GM04504 (cell line): ENCODE measurements at places on chromosomes 5 and 9.

- no peak for DNase-seq
Observed at GRCh38 chr5:127700237-127700766, 2.9 kb upstream of the CCDC192 start.

DNA sequence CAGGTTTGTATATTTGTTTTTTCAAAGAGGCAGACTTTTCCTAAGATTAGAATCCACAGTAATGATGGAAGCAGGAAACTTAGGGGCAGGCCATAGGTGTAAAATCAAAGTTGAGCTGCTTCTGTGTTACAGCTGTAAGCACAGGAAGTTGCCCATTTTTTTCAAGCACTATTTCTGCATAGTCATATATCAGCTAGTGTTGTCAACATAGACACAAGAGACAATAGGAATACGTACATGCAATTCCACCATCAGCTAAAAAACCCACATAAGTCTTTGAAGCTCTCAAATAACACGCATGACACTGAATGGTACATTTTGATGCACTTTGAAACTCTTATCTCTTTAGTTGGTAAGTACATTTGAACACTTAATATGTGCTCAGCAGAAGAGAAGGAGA is 20.2 kb upstream of the SMIM15 start:
- no peak for DNase-seq

DNA sequence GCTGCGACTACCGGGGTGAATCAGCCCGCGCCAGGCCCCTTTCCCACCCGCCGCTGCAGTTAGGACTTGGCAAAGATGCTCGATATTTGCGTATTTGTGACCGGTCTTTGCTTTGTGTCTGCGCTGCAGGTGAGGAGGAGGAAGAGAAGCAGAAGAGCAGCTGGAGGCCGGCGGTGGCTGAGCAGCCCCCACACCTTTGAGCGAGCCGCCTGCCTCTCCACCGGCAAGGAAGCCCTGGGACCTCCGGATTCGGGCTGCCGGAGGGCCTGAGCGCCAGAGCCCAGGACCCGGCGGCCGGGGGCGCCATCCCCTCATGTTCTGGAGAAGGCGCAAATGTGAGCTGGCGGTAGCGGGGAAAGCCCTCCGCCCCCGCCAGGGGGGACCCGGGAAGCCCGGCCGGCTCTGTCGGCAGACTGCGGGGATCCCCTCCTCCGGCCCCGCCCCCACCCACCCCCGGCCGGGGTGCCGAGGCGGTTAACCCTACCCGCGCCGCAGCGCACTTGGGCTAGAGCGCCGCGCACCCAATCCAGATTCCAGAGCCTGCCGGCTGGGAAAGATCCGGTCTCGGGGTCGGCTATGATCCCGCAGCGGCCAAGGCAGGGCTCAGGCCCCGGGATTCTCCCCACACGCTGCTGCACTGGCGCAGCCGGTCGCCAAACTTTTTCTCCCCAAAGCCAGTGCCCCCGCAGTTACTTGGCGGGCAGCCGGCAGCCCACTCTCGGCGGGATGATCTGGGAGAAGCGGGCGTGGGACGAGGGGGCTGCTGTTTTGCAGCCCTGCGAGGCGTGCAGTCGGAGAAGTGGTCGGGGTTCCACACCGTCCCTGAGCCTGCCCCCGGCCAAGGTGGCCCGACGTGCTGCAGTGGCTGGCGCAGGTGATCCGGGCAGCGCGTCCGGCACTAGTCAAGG is 800 bp upstream of the KCNN2 start:
- DNase-seq, result no peak

DNA sequence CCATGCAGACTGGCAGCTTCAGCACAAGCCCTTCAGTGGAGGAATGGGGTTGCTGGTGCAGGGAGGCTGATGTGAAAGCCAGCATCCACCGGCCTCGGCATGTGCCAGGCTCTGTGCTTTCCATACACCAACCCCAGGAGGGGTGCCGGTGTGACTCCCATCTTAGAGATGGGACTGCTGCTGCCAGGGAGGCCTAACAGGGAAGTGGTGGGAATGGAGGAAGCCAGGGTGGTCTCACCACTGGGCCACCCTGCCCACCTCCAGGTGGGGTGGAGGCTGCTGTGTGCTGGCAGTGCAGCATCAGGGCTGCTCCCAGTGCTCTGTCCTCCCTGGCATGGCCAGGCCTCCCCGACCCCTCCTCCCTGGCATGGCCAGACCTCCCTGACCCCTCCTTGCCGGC is 32.8 kb upstream of the PITX1 start:
- no peak for DNase-seq

- DNase-seq, result no peak
Observed at GRCh38 chr9:133333011-133333410, 3.0 kb downstream of the SURF6 start.

GRCh38 chr5:127608077-127608660 is 40.7 kb upstream of the CTXN3 start:
- DNase-seq, result no peak

DNA sequence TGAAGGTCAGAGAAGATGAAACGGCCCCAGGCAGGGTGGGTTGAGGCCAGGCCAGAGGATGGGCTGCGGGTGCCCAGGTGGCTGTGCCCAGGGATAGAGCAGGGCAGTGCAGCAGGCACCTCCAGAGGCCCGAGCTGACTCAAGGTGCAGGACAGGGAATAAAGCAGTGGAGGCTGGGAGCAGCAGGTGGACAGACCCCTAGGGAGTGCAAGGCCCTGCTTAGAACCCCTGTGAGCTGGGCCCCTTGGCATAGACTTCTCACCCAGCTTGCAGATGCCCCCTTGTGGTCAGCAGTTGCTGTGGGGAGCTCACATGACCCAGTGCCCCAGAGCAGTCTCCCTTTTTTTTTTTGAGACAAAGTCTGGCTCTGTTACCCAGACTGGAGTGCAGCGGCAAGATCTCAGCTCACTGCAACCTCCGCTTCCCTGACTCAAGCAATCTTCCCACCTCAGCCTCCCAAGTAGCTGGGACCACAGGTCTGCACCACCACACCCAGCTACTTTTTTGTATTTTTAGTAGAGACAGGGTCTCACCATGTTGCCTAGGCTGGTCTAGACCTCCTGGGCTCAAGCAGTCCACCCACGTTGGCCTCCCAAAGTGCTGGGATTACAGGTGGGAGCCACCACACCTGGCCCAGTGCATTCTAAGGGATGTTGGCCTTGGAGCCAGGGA is 118.8 kb downstream of the WNK2 start:
- peak; percentile 12 for DNase-seq

DNA sequence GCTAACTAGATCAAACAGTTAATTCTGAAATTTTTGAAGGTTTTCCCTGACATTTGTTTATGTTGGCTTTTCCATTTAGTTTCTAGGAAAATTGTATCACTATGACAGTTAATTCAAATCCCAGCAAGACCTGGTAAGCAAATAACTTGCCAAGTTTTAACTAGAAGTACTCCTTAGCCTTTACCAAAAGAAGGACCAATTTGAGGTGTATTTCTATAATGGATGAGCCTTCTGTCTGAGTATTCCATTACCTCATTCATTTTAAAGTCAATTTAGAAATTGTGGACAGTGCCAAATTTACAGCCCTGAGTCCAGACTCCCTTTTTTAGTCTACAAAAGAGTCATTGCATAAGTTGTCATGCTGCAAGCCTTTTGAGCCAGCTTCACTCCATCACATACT is 687.6 kb downstream of the CETN3 start:
- no peak for DNase-seq

DNA sequence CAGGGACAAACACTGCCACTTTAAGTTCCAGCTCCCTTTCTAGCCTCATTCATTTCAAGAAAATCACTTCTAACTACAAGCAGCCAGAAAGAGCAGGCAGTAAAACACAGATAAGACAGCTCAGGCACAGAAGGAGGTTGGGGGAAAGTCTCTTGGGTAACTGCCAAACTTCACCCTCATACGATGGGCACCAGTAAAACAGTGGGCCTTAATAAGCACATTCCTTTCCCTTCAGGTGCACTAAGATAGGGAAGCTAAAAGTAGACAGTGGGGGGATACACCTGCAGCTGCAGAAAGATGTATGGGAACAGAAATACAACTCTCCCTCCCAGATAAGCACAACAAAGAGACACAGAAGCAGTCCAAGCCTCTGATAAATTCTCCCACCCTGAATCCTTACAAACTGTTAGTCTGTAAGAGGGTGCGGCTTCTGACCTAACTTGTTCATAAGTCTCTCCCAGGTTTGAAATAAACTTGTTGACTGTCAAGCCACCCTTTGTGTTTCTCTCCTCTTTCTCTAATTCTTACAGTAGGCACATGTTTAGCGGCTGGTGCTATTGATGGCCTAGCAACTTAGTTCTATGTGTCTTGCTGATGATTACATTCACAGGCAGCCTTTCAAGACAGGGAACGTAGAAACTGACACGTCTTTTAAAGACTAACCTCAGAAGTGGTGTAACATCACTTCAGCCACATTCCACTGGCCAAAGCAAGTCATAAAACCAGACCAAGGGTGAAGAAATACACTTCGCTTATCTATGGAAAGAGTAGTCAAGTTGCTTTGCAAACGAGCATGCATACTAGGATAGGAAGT is 6.8 kb upstream of the CKS2 start:
- no peak for DNase-seq

DNA sequence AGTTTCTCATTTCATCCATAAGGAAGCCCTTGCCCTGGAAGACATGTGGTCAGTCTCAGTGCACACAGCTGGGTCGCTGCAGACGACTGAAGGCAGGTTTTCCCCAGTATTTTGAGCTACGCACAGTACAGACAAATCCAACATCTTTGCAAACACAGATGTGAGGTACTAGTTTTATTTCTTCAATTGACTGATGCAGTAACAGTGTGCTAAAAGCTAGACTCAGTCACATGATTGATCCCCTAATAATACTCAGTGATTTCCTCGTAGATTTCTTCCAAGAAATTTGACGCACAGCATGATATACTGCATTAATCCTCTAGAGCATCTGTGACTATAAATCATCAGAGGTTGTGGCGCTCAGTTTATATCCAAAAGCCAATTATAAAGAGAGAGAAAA is 346.1 kb downstream of the DIRAS2 start:
- no peak for DNase-seq

DNA sequence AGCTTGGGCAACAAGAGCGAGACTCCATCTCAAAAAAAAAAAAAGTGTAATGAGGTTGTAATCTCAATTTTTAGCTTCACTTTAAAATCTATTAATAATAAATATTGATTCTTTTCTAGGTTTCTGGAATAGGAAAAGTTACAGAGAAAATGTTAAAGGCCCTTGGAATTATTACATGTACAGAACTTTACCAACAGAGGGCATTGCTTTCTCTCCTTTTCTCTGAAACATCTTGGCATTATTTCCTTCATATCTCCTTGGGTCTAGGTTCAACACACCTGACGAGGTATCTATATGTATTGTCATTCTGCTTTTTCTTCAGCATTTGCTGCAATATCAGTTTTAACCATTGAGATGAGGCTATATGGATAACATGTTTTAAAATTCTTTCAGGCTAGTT is 26.6 kb upstream of the ANKDD1B start:
- no peak for DNase-seq

GRCh38 chr9:130593020-130593419 is 13.6 kb downstream of the FUBP3 start:
- DNase-seq, result no peak

DNA sequence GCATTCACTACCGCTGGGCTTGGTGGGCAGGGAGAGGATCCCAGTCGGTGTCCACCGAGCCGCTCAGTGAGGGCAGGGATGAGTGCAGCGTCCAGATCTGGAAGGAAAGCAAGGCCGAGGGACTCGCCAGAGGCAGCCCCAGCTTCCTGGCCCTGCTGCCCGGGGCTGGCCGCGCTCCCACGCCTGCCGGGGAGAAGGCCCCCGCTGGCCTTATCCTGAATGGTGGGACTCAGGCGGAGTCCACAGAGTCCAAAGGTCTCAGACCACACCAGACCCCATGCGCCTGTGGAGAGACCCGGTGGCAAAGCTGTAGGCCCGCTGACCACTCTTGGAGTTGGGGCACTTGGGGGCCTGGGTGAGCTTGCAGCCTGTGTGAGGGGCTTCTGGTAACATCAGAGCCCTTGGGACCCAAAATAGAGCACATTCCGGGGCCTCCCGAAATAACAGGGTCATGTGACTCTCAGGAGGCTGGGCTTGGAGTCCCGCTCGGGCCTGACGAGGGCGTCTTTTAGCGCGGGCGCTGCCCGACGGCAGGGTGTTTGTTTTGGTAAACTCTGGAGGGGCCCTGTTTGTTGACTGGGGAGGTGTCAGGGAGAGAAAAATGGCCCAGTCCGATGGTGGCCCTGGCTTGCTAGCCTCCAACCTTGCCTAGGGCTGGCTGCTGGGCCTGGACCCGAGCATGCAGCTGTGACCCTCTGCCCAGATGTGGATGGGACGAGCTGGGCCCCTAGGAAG is 2.8 kb downstream of the RXRA start:
- DNase-seq, result no peak

DNA sequence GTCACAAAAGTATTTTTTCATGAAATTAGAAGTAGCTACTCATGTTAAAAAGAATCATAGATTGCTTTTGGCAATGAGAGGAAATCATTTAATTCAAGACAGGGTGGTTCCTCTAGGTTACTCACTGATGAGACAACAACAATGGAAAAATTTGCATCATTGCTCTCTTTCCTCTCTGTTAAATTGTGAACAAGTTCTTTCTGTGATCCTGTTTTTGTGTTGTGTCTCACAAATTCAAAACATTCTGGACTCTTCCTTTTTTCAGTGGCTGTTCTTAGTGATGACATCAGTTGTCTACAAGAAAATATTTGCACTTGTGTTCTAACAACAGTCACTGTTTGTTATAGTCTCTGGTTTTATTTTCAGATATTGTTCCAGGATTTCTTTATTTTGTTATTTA is 95.3 kb downstream of the XRCC4 start:
- DNase-seq, result no peak
